Head of caudate nucleus (tissue), 42 donors: ENCODE measurements at places on chromosomes 11 and 22.

DNA sequence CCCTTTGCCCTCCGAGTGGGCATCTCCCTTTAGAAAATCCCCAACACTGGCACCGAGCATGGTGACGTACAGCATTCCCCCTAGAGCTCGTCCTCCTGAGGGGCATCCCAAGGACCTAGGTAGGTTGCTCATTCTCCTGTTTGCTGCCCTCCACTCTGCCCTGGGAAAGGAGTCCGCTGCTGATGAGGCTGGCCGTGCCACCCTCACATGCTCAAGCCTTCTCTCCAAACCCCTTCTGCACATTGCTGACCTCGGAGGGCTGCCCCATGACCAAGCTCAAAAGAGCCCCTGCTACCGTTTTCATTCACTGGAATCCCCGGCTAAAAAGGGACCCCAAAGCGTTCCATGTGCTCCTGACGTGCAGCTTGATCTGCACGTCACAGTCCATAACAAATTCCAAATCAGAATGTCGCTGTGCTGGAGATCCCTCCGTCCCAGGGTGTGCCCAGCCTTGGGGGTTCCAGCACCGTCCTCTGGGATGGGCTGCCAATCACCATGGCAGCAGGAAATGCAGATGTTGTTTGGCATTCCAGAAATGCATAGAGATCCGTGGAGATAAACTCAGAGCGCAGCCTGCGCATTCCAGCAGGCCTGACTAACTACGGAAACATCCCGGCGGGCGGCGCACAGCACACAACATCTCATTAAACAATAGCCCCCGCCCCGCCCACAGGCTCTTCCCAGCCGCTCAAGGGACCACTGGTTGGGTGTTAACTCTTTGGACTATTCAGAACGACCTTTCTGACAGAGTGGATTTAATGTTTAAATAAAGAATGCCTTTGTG is 26.3 kb upstream of the GNB1L start:
- no peak for DNase-seq

DNA sequence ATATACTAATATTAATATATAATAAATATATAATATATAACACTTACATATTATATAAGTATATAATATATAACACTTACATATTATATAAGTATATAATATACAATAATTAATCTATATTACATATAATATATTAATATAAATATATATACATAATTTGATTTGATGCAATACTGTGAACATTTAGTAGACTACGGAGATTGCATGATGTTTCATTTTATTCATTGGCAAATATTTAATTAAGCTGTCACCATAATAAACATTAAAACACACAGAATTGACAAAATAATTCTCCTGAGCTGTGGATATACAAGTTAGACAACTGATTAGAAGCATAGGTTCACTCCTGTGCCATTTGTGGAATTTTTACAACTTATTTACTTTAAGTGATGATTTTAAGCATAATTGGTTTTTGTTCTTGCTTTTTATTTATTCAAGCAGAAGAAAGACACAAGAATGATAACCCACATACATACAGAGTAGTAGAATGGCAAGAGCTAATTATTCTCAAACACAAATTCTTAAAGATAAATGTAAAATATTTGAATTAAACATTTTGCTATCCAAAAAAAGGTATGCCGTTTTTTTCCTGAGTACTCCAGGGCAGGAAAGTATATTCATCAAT is 65.8 kb upstream of the TOP3B start:
- DNase-seq = no peak

GRCh38 chr22:39144101-39144767 is 8.2 kb downstream of the CBX7 start:
- DNase-seq = no peak

- no peak for DNase-seq
Observed at GRCh38 chr11:35160902-35161597, 22.1 kb downstream of the CD44 start.

GRCh38 chr11:126434950-126435335 is 79.5 kb downstream of the ST3GAL4 start:
- DNase-seq = no peak

- DNase-seq = no peak
Observed at GRCh38 chr11:22304337-22304961, 33.7 kb upstream of the SLC17A6 start.
